Regular cardiac myocyte (primary cell): ENCODE measurements at places on chromosomes 4 and X. TPM values are rescaled to one million over a fixed set of nuclear protein-coding genes. Genes with fewer than 3 reads are reported as not detected.

DCHS2 gene
- total RNA-seq, result under 0.01 TPM in 1 of 2 replicates, not detected in the other

CPE gene
- total RNA-seq, result 33.5 and 294 TPM in 2 replicates

SEPTIN6 gene
- total RNA-seq, result 13.0 and 17.5 TPM in 2 replicates

DCLK2 gene
- total RNA-seq, result 3.3 and 3.9 TPM in 2 replicates

IRS4 gene
- not detected in 2 replicates for total RNA-seq

CT83 gene
- not detected in 2 replicates for total RNA-seq

PPP2R2C gene
- total RNA-seq, result not detected in 2 replicates

MAGEA11 gene
- total RNA-seq, result not detected in 2 replicates

STIM2 gene
- total RNA-seq, result 6.8 and 12.5 TPM in 2 replicates

USP17L21 gene
- not detected in 2 replicates for total RNA-seq

SHROOM4 gene
- total RNA-seq, result 2.0 and 2.3 TPM in 2 replicates

CXCR3 gene
- total RNA-seq, result not detected in 2 replicates

ARHGEF38 gene
- under 0.01 TPM in 1 of 2 replicates, not detected in the other for total RNA-seq

MAGEE1 gene
- 0.96 and 1.4 TPM in 2 replicates for total RNA-seq

DDX60 gene
- 13.2 and 26.2 TPM in 2 replicates for total RNA-seq

RHOXF2 gene
- not detected in 2 replicates for total RNA-seq

NOX1 gene
- not detected in 2 replicates for total RNA-seq

GABRG1 gene
- not detected in 2 replicates for total RNA-seq

TRPC3 gene
- under 0.01 and 0.19 TPM in 2 replicates for total RNA-seq

CSN1S1 gene
- not detected in 2 replicates for total RNA-seq

MAGEA3 gene
- total RNA-seq, result not detected in 2 replicates

NLRP2B gene
- not detected in 2 replicates for total RNA-seq

SSX3 gene
- not detected in 2 replicates for total RNA-seq

GEMIN8 gene
- 11.9 and 20.3 TPM in 2 replicates for total RNA-seq

UXT gene
- total RNA-seq, result 115 and 135 TPM in 2 replicates

SMIM31 gene
- not detected in 2 replicates for total RNA-seq

ABLIM2 gene
- 0.56 and 1.5 TPM in 2 replicates for total RNA-seq

TMPRSS11F gene
- not detected in 2 replicates for total RNA-seq

ING2 gene
- total RNA-seq, result 12.7 and 15.5 TPM in 2 replicates

KLF3 gene
- total RNA-seq, result 7.6 and 9.8 TPM in 2 replicates

EVC2 gene
- 7.9 and 11.3 TPM in 2 replicates for total RNA-seq

DCAF4L1 gene
- under 0.01 and 0.19 TPM in 2 replicates for total RNA-seq

KIAA0232 gene
- 14.2 and 17.8 TPM in 2 replicates for total RNA-seq

LRCH2 gene
- total RNA-seq, result 5.0 and 7.0 TPM in 2 replicates

HS6ST2 gene
- total RNA-seq, result under 0.01 TPM in 1 of 2 replicates, not detected in the other

ARMCX4 gene
- 5.4 and 6.8 TPM in 2 replicates for total RNA-seq

XAGE1A gene
- not detected in 2 replicates for total RNA-seq

SPANXN4 gene
- not detected in 2 replicates for total RNA-seq

DUSP9 gene
- total RNA-seq, result under 0.01 TPM in 1 of 2 replicates, not detected in the other

TBC1D8B gene
- total RNA-seq, result 14.6 and 17.2 TPM in 2 replicates
